HT1080 (cell line): ENCODE measurements at places on chromosomes 4 and X. TPM values are rescaled to one million over a fixed set of nuclear protein-coding genes. Genes with fewer than 3 reads are reported as not detected.

Gene DMRTC1
- not detected in 2 replicates for total RNA-seq

Gene MMRN1
- not detected in 2 replicates for total RNA-seq

GRCh38 chrX:9988762-9989161 is 21.6 kb downstream of the CLDN34 start:
- DNase-seq = no peak

DNA sequence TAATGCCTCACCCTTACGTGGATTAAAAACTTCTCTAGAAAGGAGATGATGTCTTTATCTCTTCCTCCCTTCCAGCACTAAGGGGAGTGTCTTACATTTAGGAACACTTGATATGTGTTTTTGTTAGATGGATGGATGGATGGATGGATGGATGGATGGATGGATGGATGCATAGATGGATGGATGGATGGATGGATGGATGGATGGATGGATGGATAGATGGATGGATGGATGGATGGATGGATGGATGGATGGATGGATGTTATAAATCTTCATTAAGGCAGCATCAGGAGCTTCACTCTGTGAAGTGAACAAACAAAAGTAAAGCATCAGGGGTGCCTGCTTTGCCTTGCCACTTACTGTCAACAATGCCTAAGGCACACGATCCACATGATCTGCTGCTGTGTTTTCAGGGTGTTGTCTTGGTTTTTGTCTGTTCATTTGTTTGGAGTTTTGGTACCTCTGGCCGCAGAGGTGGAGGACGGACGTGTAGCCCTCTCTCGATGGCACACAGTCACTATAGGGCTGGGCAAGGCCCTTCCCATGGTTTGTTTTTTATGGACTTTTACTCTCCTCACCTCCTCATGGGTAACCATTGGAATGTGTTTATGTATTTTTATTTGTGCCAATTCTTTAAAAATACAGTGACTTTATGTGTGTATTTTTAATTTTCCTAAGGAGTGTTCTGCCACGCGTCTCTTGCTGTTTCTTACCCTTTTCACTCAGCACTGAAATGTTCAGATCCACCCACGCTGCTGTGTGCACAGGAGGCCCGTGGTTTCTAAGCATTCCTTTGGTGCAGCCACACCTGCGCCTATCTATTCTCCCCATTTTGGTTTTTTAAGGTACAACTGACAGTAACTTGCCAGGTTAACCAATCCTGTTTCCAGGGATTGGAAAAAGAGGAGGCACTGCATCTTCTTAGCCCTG is 91.8 kb upstream of the ENPP6 start:
- no peak for DNase-seq

DNA sequence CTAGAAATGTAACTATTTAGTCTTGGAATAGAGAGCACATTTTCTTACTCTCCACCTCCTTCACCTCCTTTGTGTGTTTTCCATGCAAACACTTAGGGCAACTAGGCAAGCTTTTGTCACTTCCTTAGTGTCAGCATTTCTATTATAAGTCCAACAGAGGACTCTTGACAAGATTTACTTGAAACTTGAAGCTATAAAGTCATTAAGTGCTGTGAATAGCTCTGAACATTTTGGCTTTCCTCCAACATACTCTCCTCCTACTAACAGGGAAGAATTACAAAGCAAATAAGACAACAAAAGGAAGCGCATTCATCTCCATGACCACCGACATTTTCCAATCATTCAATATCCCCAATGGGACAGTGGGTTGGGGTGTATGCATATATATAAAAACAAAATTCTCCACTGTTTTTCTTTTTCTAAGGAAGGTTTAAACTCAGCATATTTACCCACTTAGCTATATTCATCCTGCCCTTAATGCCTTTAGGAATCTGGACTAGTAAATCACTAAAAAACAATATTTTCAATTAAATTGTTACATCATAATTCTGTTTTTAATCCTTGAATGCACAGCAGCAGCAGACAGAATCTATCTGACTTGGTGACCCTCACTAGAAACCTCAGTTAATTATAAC is 264.6 kb downstream of the SNCA start:
- no peak for DNase-seq

- DNase-seq = no peak
Measured at GRCh38 chr4:185722029-185722316, 90.0 kb downstream of the SORBS2 start.
